ENCODE measurements at places on chromosomes 5 and 9.

DNA sequence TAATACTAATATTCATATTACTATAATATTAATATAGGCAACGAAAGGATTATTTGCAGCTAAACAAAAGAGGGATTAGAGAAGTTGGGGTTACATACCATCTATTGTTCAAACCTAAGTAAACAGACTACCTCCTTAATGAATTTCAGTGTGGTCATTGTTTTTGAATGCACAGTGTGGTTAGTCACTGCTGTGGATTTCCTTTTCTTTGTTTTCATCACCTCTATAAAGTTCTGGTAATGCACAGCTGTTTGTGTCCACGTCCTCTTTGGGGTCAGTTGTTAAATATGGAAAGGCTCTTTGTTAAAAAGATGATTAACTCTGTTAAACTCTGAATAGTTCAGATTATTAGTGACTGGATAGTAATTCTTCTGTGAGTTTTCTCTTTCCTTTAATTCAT is 233.6 kb downstream of the MAST4 start:
- DNase-seq, result no peak

GRCh38 chr5:113124265-113124664 is 147.7 kb downstream of the DCP2 start:
- no peak for DNase-seq

DNA sequence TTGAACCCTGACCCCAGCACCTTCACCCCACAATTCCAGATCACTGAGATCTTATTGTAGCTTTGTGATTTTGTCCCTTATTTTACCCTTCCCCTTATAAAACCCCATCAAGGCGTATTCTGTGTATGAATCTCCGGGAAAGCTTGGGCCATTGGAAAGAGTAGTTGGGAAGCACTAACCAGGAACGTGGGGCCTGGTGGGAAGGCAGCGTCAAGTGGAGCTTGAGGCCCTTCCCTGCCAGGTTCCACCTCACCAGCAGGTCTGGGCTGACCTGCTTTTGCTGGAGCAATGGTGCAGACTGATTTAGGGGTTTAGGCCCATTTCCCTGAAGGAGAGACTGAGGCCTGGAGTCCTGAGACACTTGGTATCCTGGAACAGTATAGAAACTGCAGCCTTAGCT is 9.3 kb downstream of the PHF2 start:
- DNase-seq, result no peak

GRCh38 chr9:137534256-137535119 is 15.7 kb downstream of the PNPLA7 start:
- DNase-seq, result peak; percentile 51

DNA sequence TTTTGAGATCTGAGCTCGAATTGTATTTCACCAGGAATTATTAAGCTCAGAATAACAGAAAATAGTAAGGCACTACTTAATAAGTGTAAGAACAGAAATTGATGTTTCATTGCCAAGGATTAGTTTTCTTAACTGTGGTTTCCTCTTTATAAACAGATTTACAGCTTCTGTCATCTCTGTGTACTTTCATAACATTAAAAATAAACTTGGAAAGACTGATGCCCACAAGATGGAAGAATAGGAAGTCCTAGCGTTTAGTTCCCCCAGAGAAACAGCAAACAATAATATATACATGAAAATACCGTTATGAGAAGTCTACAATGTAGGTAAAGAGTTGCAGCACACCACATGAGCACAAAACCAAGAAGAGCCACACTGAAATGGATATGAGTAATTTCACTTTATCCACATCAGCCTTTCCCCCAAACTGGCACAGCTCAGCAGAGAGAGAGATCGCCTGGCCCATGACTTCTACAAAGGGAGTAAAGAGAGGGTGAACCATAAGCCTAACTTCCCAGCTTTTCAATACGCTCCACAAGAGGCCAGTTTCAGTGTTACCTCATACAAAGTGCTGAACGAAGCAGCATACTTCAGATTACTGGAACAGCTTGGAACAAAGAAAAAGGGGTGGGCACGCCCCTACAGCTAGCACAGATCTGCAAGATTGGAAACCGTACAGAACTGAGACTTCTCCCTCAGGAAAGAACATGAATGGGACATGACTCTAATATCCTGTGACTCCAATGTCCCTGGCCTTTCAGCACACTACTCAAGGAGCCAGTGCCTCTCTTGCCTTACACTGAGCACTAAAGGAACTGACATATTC is 75.4 kb downstream of the EMB start:
- no peak for DNase-seq

DNA sequence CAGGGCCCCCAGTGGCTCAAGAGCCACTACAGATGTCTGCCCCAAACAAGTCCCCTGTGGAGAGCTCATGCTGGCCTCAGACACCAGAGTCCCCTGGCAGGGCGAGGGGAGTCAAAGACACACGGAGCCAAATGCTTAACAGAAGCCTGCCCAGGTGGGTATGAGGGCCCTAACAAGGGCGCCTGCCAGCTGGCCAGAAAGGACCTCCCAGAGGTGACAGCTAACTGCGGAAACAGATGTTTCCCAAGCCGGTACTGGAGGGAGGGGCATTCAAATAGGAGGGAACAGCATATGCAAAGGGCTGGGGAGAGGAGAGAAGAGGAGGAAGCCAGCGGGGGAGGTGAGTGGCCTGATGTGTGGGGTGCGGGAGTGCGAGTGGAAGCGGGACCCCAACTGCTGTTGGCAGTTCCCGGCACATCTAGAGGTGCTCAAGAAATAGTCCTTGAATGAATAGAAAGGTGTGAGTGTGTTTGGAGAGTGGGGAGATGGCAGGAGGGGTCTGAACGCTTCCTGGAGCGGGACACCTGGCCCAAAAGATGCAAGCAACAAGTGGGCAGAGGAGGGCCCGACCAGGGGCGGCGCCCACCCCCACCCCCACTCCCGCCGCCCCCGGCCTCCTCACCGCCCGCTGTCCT is 824 bp downstream of the MXD3 start:
- no peak for DNase-seq

- peak; percentile 26 for DNase-seq
These were observed 51.2 kb downstream of the STRBP start for GRCh38 chr9:123217128-123217654.

GRCh38 chr5:6649186-6649585 is 15.9 kb downstream of the SRD5A1 start:
- DNase-seq, result no peak

- DNase-seq, result no peak
These were observed 294.3 kb downstream of the TLE1 start for GRCh38 chr9:81394881-81395675.

DNA sequence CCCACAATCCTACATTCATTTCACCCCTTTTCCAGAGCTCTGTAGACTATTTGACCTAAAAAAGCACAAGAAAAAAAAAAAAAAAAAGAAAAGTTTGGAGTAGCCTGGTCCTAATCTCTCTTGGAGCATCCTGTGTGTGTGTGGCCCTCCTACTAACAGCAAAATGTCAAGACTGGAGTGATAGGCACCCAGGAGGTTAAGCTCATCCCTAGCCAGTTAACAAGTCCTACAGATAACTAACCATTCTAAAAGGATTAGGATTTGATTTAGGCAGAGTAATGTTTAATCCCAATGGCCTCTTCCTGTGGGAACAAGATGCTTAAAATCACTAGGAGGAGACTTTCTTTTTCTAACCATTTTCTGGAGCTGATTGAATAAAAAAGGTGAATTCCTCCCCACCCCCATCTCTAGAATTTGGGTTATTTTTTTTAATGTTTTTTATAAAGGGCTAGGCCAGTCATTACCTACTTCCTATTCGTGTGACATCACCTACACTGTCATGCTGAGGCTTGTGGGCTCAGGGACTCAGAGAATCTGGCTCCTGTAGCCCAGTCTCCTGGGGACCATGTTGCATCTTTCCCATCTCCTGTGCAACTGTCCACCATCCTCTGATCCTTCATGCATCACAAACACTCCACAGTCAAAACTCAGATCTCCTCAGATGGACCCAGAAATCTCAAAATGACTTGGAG is 43.2 kb upstream of the NR3C1 start:
- no peak for DNase-seq

GRCh38 chr9:4927701-4928100 is 57.4 kb upstream of the JAK2 start:
- DNase-seq, result no peak

DNA sequence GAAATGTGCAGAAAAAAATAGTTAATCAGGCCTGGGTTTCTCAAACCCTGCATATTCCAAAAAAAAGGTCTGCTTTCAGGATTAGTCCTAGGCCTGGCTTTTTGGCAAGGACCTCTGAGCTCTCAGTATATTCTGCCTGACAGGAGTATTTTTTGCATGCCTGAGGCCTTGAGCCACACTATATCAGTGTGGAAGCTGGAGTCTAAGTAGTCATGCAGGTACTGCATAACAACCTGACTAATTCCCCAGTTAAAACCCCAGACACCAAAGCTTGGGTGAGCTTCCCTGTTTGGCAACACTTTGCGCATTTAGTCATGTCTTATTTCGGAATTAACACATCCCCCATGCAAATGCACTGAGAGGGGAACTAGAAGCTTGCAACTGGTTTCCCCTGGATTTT is 359.5 kb downstream of the CETN3 start:
- no peak for DNase-seq

DNA sequence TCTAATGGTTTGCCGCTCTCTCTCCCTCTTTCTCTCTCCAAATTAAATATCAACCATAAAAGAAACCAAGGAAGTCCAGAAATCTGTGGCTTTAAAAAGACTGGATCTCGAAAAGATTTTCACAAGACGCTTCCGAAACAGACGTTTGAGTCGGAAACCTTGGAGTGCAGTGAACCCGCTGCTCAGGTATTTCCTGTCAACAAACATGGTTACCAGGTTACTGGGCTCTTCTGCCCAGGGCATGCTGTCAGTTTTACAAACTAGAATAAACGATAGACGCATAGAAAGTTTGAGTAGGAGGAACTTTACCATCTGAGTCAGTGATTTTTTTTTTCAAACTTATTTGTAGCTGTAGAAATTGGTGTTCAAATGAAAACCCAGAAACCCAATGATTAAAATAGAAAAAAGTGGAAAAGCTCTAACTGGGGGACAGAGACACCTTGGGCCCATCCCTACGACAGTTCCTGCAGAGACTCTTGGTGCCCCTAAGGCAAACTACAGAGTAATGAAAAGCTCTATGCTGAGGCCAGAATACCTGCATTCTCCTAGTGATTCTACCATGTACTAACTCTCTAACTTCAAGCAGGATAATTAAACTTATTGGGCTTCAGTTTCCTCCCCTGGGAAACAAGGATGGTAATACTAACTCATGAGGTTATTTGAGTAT is 90.0 kb downstream of the DOCK8 start:
- DNase-seq, result no peak

DNA sequence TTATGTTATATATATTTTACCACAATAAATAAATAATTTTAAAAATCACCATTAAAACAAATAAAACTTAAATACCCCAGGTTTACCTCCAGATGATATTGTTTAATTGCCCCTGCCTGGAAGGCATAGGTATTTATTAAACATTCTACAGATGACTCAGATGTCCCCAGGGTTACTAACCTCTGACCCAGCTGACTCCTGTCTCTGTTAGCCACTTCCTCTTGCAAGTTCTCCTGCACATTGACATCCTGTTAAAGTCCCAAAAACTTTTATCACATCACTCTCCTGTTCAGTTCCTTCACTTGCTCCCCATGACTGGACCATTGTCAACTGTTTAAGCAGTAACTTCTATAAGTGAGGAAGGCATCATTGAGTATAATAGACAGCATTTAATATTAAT is 37.0 kb upstream of the RAB3C start:
- DNase-seq, result no peak

- DNase-seq, result no peak
These were observed 29.4 kb upstream of the IL17B start for GRCh38 chr5:149408252-149409099.

- DNase-seq, result no peak
These were observed 247.9 kb downstream of the BNC2 start for GRCh38 chr9:16622541-16622940.

DNA sequence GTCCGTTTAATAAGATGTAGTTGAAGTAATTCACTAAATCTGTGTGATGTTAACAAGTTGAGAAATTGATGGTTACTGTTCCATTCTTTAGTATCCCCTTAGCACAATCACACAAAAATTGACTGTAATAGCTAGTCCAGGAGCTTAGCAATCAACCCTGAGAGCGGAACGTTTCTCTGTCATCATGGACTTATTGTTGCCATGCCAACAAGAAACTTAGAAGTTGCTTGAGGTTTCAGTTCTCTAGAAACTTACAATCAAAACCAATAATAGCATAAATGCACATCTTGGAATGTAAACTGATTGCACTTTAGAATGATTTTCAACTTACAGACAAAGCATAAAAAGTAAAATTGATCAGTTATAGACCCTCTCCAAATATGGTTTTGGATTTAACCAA is 125.4 kb upstream of the ANKH start:
- DNase-seq, result no peak

GRCh38 chr5:94941122-94941755 is 322.8 kb downstream of the SLF1 start:
- DNase-seq, result no peak

DNA sequence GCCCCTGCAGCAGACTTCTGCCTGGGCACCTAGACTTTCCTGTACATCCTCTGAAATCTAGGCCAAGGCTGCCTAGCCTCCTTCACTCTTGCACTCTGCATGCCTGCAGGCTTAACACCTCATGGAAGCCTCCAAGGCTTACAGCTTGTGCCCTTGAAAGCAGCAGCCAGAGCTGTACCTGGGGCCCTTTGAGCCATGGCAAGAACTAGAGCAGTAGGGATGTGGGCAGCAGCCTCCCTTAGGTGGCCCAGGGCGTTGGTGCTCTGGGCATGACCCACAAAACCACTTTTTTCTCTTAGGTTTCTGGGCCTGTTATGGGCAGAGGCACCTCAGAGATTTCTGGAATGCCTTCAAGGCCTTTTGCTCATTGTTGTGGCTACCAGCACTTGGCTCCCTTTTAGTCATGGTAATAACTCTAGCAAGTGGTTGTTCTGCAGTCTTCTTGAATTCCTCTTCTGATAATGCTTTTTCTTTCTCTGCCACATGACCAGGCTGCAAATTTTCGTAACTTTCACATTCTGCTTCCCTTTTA is 606.2 kb downstream of the TLE4 start:
- no peak for DNase-seq

- DNase-seq, result no peak
These were observed 115.5 kb upstream of the STARD4 start for GRCh38 chr5:111627862-111628261.

GRCh38 chr5:102700120-102700831 is 54.8 kb upstream of the PAM start:
- no peak for DNase-seq

GRCh38 chr5:117058740-117059139 is 484.1 kb upstream of the SEMA6A start:
- DNase-seq, result no peak

DNA sequence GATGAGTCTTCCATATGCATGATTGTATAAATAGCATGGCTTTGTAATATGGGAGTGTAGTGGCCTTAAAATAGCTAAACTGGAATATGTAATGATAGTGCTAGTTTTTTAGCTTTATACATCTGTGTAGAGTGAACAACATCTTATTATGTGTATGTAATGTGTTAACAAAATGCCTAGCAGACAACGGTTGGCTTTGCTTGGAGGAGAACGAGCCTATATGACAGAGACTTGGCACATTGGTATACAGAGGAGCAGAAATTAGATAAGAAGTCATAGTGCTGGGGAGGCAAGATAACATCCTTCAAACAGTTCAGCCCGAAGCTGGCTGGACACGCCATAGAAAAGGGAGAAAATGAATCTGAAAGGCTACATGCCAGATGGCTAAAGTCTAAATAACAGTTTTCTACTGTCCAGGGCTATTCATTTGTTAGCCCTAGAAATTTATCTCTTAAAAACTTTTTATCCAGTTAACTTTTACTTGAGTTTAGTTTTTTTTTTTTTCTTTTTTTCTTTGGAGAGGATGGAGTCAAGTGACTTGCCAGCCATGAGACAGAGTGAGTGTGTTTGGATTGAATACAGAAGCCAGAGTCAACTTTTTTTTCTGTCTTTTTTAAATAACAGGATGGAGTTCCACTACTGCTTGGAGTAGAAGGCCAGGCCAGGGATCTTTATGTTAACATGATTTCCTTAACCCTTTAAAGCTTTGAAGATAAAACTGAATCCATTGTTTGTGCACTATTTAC is 214.4 kb upstream of the ACTBL2 start:
- no peak for DNase-seq

Measured in fibroblast of the conjunctiva (primary cell).